NCI-H187 (cell line): ENCODE measurements at places on chromosomes 2 and 18.

DNA sequence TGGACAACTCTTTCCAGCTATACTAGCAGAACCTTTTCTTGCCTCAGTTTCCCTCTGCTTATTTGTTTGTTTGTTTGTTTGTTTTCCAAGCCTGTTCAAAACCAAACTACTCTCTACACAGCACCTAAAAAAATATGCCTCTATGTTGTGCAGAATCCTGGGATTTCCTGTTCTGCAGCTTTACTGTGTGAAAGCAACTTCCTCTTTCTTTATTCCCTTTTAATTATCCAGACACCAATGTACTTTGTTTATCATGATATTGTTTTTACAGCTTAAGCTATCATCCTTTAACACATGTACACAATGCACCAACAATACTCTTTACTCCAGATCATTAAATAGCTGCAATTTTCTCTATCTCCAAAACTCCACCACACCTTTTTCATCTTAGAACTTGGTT, 259.5 kb downstream of the EPHA4 start:
- no peak for DNase-seq

DNA sequence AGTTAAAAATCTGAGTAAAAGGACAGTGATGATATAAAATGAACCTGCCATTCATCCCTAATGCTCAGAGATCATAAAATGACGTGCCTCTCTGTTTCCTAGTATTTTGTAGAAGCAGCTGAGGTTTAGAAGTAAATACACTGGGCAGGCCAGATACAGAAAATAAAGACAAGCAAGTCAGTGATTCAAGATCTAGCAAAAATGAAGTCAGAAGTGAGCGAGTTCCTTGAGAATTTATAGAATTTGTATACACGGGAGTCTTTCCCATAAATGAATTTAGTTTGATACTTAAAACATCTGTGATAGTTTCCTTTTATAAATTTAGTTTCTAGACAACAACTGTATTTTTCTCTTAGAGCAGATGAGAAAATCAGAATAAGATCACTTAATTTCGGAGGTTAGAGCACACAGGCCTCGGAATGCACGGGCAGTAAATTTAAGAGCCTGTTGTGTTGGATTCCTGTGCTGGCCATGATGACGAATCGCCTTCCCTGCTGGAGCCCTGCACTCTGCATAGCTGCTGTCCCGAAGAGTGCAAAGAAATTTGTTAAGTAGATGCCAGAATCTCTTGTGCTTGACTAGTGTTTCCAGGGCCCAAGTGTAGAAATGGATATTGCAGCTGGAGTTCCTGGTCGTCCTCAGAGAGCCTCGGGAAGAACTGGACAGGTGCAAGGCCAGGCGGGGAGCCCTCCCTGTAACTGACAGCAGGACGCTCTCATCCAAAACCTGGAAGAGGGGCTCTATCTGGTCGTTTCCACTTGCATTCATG, 83.7 kb upstream of the RBM44 start:
- no peak for DNase-seq

DNA sequence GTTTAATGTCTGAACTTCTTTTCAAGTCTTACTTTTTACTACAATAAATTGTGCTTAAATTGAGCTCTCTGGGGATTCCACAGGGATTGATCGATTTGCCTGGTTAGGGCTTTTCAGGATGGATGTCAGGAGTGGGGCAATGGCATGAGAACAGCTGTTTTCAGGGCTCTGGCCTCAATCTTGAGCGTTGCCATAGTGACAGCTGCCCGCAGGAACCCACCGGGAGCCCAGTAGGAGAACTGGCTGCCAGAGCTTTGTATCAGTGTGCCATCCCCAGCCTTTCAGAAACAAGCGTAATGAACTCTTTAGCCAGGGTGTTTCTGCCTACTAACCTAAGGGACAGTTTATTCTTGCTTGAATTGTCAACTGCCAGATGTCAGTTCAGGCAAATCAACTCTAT, 93.5 kb downstream of the GALNT3 start:
- DNase-seq = no peak

DNA sequence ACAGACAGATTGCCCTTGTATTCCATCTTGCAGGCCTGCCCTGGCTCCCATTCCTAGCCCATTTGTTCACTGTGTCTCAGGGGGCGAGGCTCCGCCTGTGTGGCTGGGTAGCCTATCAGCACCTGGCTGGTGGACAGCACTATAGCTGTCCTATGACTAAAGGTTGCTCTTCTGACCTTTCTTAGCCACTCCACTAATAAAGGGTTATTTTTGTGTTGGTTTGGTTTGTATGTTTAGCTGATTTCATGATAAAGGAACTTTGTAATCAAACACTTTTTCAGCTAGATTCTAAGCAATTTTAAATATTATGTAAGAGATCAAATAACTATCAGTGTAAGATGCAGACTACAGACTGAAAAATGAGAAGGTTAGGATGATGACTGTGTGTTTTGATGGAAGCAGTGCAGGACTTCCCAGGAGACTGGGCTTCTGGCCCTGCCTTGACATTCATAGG, 72.2 kb downstream of the CRIM1 start:
- no peak for DNase-seq

- no peak for DNase-seq
Observed at GRCh38 chr2:110653861-110654260, 24.0 kb downstream of the BUB1 start.
